Small intestine (tissue), 16 donors: ENCODE measurements at places on chromosomes 2 and 18. TPM values are rescaled to one million over a fixed set of nuclear protein-coding genes. Genes with fewer than 3 reads are reported as not detected.

GRCh38 chr2:152097290-152097800 is 1.5 kb downstream of the CACNB4 start:
- H3K36me3 ChIP-seq: no peaks in the 10 kb centered on the region
- no peak overlapping the region for H3K4me3 ChIP-seq
- DNase-seq: peak; percentile 30
- peaks cover 14% of the 10 kb centered on the region for H3K27me3 ChIP-seq

DNA sequence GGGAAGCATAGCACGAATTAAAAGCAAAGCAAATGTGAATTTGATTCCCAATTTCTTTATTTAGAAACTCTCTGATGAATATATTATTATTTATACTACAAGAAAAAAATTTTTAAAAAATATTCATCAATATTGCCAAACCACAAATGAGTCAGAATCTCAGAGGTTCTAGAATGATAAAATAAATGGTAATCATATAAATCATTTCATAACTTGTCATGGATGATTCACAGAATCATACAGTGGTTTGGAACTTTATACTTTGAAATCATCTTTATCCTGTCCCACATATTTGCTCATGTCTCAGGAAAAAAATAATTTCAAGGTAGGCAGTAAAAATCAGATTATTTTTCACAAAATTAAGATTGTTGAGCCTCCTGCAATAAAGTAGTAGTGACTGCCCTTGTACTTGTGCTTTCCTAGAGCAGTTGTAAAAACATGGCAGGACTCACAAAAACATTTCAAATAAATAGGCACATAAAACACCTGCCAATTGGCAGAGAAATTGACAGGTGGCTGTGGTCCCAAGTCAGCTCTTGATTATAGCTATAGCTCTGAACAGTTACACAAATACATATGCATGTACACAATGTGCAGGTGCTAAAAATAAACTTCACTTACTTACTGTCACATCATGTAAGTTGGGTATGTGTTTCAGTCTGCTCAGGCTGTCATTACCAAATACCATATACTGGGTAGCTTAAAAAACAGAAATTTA is 273.9 kb upstream of the SESTD1 start:
- H3K4me1 ChIP-seq: no peaks in the 10 kb centered on the region
- H3K4me3 ChIP-seq: no peak overlapping the region
- H3K27ac ChIP-seq: no peak overlapping the region
- DNase-seq: no peak
- no peaks in the 10 kb centered on the region for H3K27me3 ChIP-seq

DNA sequence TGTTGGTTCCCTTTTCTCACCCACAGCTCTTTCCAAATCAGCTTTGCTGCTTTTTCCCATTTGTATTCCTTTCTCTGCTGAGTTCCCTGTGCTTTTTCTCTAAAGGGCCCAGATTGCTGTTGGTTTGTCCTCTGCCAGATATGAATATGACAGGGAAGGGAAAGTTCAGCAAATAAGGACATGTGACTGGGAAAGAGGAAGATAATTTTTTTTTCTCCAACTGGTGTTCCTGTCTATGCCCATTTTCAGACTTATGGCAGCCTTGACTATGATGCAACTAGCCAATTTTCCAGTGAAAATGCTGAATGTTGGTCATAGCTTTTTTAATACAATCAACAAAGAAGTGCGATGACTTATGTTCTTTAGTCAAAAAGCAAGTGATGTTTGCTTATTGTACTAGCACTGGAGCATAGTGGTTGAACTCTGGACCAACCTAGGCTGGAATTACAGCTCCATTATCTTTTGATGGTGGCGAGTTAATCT is 7.7 kb downstream of the MDH1 start:
- H3K27ac ChIP-seq: no peak overlapping the region
- peaks cover 2% of the 10 kb centered on the region for H3K36me3 ChIP-seq
- DNase-seq: peak; percentile 55
- H3K4me1 ChIP-seq: peaks cover 19% of the 10 kb centered on the region

DNA sequence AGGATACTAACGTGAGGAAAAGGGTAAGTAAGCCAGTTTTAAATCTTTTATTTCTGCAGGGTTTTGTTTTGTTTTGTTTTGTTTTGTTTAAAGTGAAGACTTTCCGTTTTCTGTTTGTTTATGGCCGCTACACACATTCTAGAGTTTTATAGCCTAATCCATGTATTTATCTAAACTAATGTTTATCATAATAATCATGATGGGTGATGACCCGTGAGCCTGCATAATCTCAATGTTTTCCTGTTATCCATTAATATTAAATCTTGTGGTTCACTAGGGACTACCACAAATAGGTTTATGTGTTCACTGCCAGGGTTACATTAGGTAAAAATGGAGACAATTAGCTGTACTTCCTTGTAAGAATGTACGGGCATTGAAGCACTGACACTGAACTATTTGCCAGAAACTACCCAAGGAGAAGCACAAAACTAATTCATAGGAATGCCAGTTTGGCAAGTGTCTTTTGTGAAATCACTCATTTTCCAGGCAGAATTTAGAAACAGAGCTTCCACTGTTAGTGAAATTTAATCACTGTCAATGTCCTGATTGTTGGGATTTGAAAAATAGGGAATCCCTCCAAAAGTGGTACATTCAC is 574.8 kb downstream of the LRP1B start:
- no peak overlapping the region for H3K27ac ChIP-seq
- no peaks in the 10 kb centered on the region for H3K27me3 ChIP-seq
- H3K4me3 ChIP-seq: no peak overlapping the region
- no peaks in the 10 kb centered on the region for H3K4me1 ChIP-seq
- H3K36me3 ChIP-seq: no peaks in the 10 kb centered on the region
- DNase-seq: no peak

GRCh38 chr2:85539361-85540132 is 579 bp downstream of the MAT2A start:
- H3K36me3 ChIP-seq: peaks cover 17% of the 10 kb centered on the region
- no peaks in the 10 kb centered on the region for H3K27me3 ChIP-seq
- H3K4me3 ChIP-seq: peak overlapping the region; percentile 62
- peak; percentile 87 for DNase-seq

DNA sequence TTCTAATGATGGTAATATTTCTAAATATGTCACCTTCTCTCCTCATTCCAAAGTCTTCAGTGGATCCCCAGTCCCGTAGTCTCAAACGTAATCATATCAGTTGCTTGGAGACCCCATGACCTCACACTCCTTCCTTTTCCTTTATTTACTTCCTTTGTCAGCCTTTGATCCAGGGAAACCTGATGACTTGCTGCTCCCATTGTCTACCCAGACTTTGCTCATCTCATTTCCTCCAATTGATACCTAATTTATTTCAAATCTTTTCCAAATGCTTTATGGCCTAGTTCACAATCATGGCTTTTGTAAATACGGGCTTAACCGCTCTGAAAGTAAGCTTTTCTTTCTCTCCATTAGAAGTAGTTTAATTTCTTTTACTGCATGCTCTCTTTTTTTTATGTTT is 402.4 kb upstream of the CYRIA start:
- no peak overlapping the region for H3K4me3 ChIP-seq

Gene FN1
- polyA plus RNA-seq: 90.6 TPM

Gene FEV
- polyA plus RNA-seq: 19.5 TPM

Gene SCLY
- 12.7 TPM for polyA plus RNA-seq

Gene CRYGD
- polyA plus RNA-seq: 0.15 TPM

Gene ZNF892
- polyA plus RNA-seq: not detected
